Stimulated activated CD8-positive, alpha-beta memory T cell treated with anti-CD3 and anti-CD28 coated beads, Interleukin-4, amount 100 ng/mL, for 48 hours (primary cell): ENCODE measurements at places on chromosomes 1 and 21.

- no peak for DNase-seq
Measured at GRCh38 chr1:218273762-218274479, 11.2 kb upstream of the RRP15 start.

GRCh38 chr21:21204366-21204996, 206.3 kb downstream of the NCAM2 start:
- no peak for DNase-seq

- DNase-seq: no peak
Measured at GRCh38 chr1:162357681-162358266, 18.9 kb downstream of the SPATA46 start.

DNA sequence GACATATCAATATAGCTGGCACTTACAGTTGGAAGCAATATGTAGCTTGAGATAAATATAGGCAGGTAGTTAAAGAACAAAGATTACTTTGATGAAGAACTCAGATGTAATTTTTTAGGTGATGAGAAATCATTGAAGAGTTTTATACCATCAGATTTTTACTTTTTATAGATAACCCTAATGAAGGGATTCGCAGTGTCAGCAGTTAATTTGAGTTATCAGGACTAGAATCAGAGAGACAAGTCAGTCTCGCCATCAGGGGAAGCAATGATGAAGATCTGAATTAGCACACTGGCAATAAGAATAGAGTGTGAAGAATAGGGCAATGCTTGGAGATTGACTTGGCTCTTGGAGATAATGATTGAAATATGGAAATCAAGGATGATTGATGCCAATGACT, 342.5 kb downstream of the PDE4B start:
- DNase-seq: no peak

DNA sequence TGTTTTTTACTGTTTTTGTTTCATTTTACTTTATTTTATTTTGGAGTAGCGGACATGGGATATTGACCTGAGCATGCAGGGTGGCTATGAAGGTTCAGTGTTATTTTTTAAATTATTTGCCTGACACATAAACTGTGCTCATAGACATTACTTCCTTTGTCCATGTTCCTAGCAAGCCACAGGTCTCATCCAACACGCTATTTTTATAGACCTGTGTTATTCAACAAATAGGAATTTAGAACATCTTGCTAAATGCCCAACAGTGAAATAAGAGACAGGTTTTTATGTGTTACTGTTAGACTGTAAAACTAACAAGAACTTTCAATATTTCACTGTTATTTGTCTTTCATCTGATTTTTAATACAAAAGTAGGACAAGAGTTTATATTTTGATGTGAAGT, 756.4 kb downstream of the KCNT2 start:
- no peak for DNase-seq

DNA sequence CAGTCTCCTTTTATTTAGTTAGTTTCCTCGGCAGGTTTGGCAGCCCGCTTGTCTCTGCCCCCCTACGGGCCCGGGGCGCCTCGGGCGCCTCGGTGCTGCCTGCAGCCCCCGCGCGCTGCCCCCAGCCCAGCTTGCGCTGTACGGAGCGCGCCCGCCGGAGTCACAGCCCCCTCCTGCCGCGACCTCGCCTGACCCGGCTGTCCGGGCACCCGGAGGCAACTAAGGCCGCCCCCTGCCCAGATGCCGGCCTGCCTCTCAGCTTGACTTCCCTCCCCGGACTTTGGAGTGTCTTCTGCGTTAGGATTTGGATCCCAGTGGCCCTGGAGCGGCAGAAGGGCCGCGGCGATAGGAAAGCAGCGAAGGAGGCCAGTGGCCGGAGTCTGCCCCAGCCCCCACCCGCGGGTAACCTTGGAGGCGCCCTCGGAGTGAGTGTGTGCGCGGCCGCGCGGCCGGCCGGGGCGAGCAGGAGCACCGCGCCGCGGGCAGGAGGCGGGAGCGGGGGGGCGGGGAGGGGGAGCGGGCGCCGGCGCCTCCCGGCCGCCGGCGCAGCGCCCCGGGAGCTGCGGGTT, 7.6 kb downstream of the CDKN2C start:
- no peak for DNase-seq

- DNase-seq: peak; percentile 46
Measured at GRCh38 chr21:43703035-43703880, 15.7 kb upstream of the PDXK start.

DNA sequence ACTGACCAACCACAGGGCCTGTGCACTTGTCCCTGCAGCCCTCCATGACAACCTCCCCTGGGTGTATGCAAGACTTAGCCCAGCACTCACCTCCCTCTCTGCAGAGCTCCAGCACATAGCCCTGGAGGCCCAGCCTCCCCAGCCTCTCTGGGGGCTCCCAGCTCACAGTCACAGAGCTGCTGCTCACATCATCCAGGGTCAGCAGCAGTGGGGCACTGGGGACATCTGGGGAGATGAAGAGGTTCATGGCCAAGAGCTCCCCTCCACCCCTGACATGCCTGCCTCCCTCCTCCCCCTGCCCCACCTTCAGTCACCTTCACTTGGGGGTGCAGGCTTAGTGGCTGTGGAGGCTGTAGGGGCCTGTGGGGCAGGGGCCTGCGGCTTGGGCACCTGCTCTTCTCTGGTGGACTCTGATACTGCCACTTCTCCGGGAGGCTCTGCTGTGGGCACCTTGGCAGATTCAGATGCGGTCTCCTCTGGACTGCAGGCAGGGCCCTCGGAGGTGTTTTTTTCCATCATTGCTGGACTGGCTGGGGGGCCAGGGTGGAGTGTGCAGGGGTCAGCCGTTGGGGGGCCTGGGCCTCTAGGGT, at the start of gene MYBPH:
Gene MYBPH, minus strand, starts transcription at position 590 of the 590 bp plus-strand sequence. Its CDS starts 71 bp downstream, at position 519.
- DNase-seq: no peak

DNA sequence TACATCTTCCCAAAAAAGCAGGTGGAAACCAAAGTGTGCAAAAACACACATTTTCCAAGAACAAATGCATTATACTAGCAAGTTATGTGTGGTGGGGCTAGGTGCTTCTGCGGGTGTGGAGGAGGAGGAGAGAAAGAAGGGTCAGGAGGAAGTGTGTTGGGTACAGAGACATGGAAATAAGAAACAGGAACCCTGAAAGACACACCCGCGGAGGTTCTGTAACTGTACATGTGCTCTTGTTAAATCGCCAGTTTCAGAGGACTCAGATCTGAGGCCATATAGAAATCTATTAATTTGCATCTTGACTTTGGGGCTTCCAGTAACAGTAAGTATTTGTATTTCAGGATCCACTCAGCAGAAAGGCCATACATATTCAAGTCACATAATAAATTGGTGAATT, 30.9 kb downstream of the ERG start:
- no peak for DNase-seq

DNA sequence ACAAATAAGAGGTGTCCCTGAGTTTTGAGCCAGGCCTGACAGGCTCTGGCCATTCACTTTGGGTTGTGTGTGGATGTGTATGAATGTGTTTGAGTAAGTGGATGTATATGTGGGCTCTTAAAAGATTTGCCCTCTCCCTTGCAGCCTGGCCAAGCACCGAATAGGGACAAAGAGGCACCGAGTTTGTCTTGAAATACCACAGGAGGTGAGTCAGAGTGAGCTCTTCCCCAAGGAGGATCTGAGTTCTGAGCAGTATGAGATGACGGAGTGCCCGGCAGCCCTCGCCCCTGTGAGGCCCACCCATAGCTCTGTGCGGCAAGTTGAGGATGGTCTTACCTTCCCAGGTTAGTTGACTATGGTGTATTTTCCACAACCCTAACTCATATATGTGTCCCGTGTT, 19.0 kb downstream of the KDM4A start:
- DNase-seq: no peak

GRCh38 chr1:228030451-228031201, 23.8 kb downstream of the WNT3A start:
- DNase-seq: no peak
